ENCODE measurements at places on chromosomes 7 and 10.

DNA sequence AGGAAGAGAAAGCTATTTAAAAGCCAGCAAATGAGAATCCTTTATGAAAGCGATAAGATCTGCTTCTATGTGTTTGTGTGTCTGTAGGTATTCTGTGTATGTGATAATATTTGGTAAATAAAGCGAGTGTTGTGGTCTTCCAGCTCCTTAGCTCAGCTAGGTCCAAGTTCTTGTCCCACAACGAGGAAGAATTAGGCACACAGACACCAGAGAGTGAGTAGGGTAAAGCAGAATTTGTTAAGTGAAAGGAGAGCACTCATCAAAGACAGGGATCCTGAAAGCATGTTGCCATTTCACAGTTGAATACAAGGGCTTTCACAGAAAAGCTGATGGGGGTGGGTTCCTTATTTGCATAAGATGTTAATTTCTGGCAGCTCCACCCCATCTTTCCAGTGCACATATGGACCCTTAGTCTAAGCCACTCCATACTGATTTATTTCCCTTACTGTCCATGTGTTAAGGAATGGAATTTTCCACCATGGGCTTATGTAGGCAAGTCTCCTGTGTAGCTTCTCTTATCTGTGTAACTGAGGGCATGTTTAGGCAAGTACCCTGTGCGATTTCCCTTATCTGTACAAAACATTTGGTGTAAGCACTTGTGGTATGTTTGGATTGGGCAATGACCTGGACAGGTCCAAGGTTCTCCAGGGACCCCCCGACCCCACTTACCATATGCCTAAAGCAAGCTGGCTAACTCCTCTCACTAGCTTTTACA, 165.9 kb upstream of the VIPR2 start:
- DNase-seq, result no peak

GRCh38 chr10:78407966-78408365, 374.3 kb downstream of the RPS24 start:
- DNase-seq, result no peak

- no peak for DNase-seq
These were observed 3.3 kb downstream of the PLXDC2 start for GRCh38 chr10:19819419-19820033.

- DNase-seq, result no peak
These were observed 5.9 kb downstream of the ZKSCAN1 start for GRCh38 chr7:100021297-100021696.

DNA sequence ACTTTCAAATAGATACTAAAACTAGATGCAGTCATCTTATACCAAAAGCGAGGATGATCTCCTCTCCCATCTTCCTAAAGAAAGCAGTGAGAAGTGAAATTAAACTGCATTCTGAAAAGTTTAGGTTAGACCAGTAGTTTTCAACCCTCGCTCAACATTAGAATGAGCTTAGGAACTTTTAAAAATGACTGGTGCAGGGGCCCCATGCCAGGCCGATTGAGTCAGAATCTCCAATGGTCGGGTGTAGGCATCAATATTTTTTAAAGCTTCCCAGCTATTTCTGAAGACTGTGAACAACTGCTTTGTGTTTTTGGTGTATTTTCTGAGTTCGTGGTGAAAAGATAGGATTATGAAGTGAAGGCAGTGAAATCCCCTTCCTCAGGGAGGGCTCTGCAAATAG, 146.0 kb downstream of the VTI1A start:
- DNase-seq, result no peak

GRCh38 chr10:63866747-63867140, 345.5 kb downstream of the REEP3 start:
- no peak for DNase-seq

GRCh38 chr7:46220066-46220630, 299.1 kb upstream of the IGFBP3 start:
- no peak for DNase-seq

DNA sequence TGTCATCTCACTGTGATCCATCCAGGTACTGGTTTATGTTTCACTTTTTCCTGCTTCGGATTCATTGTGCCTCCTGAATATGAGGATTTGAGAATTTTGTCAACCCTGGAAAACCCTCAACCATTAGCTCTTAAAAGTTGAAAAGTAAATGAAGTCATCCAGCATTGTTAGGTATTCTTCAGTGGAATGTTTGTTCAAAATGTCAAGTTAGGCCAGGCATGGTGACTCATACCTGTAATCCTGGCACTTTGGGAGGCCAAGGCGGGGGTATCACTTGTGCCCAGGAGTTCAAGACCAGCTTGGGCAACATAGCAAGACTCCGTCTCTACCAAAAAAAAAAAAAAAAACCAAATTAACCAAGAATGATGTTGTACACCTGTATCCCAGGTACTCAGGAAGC, 222.1 kb downstream of the NSUN6 start:
- no peak for DNase-seq

DNA sequence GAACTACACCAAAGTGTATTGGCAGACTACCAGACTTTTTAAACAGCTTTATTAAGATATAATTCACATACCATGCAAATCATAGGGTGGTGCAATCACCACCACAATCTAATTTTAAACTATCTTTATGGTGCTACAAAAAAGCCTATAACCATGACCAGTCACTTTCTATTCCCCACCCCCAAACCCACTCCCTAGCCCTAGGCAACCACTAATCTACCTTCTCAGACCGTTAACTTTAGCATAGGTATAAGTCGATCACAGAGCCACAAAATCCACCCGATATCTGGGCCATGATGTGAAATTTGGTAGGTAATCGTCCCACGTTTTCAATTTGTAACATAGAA, 536 bp upstream of the POM121 start:
- DNase-seq, result no peak

GRCh38 chr7:150938566-150938965, 39.6 kb downstream of the KCNH2 start:
- no peak for DNase-seq

GRCh38 chr7:151648429-151648828, 128.7 kb upstream of the RHEB start:
- no peak for DNase-seq

GRCh38 chr7:17405786-17406185, 107.3 kb downstream of the AHR start:
- DNase-seq, result no peak

GRCh38 chr7:102275123-102275703, 11.5 kb upstream of the SH2B2 start:
- DNase-seq, result no peak
